Fibroblast of the aortic adventitia (primary cell): ENCODE measurements at places on chromosomes 16 and 17. TPM values are rescaled to one million over a fixed set of nuclear protein-coding genes. Genes with fewer than 3 reads are reported as not detected.
A peak's percentile ranks its signal among the peaks of the same experiment; 100 is the strongest.

DNA sequence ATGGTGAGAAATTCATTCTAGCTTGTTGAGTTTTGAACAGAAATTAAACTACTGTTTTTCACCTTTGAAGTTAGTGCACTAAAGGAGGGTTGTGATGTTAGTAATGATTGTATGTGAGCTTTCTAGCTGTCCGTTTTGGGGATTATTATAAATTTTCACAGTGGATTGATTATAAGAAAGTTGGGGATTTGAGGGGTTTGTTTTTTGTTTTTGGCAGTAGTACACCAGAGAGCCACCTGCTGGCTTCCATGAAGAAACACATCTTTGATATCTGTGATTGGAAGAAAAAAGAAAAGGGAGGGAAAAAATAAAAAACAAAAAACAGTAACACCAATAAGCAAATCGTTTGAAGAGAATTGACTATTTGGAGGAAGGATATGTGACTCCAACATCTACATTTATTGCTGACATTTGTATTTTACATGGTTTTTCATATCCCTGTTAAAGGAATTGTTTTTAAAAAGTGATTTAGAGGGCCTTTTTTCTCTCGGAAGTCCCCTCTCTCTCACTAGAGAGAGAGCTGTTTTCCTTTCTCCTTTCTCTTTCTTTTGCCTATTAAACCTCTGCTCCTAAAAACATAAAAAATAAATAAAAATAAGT lies 1469.5 kb upstream of the GOT2 start:
- DNase-seq = no peak

- no peak for DNase-seq
These were observed at the start of gene CLDN9 for GRCh38 chr16:3012828-3013420. Gene CLDN9, plus strand, starts transcription at chr16:3012923. Its CDS starts 440 bp downstream, at chr16:3013363.

- no peak for DNase-seq
These were observed 63.9 kb upstream of the RPH3AL start for GRCh38 chr17:416293-417206.

DNA sequence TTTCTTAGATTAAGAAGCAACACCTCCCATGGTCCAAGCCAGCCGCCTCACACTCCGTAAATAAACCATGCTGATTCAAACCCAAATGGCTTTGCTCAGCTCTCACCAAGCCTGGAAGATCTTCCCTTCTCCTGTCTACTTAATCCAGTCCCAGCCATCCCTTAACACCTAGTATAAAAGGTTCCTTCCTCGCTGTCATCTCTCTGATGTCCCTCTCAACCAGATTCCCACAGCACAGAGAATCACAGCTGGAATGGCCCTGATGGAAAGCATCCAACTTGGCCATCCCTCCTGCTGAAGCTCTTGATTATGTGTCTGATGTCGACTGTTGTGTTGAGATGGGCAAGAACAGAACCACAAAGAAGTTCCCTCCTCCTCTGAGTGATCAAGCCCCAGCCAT lies 50.6 kb upstream of the ADCY9 start:
- no peak for DNase-seq

- DNase-seq = no peak
These were observed 55.5 kb downstream of the RPH3AL start for GRCh38 chr17:296906-297690.

DNA sequence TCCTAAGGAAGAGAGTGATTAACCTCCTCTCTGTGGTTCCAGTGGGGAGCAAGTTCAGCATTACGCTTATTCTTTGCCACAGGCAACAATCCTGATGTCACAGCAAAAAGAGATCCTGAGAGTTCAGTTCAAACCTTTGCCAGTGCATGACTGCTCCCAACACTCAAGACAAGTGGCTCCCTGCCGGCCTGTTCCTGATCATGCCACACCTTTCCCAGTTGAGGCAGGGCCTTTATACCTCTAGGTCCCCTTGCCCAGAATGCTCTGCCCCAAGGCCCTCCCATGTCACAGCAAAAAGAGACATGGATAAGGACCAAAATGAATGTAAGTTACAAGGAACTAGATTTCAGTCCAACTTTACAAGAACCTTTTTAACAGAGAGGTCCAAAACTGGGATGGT lies 31.0 kb upstream of the ARHGAP23 start:
- DNase-seq = no peak

DNA sequence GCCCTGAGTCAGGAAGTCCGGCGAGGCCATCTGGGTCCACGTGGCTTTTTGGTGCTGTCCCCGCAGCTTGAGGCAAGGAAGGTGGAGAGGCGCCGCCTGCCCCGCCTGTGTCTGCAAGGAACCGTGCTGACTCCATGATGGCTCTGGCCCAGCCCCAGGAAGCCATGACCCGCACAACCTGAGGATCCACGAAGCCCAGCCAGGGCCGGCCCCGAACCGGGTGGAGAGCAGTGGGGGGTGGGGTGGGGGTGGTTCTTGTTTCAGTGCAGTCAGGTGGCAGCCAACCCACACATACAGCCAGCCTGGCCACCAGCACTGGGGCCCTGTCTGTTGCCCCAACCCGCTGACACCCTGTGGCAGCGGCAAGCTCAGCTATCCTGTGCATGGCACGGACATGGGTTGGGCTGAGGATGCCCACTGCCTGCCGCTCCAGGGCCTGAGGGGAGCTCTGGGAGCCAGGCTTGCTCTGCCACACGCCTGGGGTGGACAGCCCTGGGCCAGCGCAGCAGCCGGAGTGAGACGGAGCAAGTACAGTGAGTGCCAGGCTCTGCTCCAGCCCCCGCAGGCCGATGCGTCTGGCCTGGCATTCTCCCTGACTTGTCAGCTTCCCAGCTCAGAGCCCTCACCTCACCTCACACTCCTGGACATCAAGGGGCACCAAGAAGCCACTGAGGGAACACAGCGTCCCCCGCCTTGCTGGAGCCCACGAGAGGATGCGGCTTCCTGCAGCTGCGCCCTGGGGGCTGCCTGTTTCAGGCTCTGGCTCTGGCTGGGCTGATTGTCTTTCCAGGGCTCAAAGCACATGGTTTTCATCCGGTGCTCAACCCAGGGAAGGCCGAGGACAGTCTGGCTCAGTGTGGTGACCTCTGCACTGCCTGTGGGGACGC lies 68.8 kb downstream of the LMF1 start:
- no peak for DNase-seq

DNA sequence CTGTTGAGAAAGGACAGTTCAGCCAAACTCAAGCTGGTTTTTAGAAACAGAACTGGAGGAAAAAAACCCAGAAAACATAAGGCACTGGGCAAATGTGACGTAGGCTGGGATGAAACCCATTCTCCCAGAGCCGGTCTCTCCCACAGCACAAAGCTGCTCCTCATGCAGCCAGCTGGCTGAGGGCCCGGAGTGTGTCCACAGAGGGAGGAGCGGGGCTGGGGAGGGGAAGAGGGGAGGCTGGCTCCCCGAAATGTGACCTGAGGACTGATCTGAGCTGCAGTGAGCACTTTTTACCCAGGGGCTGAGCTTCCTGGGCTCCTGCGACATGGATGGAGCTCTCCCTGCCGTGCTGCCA lies 20.8 kb downstream of the FOXF1 start:
- DNase-seq = peak; percentile 56

Gene COG1
- 9.1 and 28.1 TPM in 2 replicates for total RNA-seq

- DNase-seq = peak; percentile 16
These were observed 33.2 kb downstream of the ACTG1 start for GRCh38 chr17:81479175-81480071.

DNA sequence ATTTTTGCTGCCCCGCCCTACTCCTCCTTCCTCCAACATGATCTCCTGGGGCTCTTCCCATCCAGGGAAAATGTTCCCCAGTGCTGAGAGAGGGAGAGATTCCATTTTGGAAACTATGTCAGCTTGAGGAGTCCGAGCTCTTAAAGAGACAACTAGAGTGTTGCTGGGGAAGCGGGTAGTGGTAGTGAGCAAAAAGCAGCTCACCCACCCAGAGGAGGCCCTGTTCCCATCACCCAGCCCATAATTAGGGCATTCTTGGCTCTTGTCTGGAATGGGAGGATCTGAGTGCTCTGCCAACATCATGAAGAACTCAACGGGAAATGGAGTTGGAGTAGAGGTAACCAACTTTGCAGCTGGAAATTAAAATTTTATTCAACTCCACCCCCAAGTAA lies 9.1 kb upstream of the MSL1 start:
- no peak for DNase-seq

DNA sequence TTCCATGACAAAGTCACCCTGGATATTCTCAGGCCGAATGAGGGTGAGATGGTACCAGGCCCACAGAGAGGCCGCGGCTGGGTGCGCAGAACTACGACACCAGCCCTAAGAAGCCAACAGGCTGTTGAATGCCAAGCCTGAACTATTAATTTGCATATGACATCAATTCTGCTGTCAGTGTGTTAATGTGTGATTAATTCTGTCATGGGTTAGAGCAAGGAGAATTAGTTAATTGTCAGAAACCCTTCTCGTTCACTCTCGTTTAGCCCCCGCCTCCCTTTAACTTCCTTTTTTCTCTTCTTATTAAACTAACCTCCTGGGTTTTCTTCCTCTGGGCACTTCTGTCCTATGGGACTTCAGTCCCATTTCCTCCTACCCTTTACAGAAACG lies 123.4 kb downstream of the ZFHX3 start:
- no peak for DNase-seq

GRCh38 chr17:45946841-45947256 lies 52.2 kb upstream of the STH start:
- DNase-seq = peak; percentile 59

- peak; percentile 56 for DNase-seq
These were observed 246.9 kb upstream of the KCNJ16 start for GRCh38 chr17:69828087-69828486.

Gene DHX40
- 57.2 and 68.5 TPM in 2 replicates for total RNA-seq

- no peak for DNase-seq
These were observed 74.7 kb downstream of the WIPI1 start for GRCh38 chr17:68382582-68383085.

DNA sequence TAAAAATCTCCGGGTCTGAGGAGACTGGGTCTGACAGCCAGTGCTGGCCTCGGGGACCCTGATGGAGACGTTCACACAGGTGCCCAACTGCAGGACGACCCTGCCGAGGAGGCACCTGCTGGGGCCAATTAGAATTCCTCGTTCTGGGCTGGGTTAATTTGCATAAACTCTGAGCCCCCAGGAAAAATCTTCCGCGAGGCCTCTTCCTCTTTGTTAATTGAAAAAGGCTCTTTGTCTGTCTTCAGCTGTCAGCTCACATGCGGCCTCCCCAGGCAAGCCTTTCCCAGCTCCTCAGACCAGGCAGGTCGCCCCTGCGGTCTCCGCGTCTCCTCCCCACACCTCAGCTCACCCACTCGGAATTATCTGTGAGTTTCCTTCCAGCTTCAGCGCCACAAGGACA lies 400.2 kb downstream of the SEC14L1 start:
- DNase-seq = no peak

Gene SP6
- total RNA-seq = 0.09 TPM in 1 of 2 replicates, not detected in the other

Gene EVI2A
- 9.9 and 11.0 TPM in 2 replicates for total RNA-seq

DNA sequence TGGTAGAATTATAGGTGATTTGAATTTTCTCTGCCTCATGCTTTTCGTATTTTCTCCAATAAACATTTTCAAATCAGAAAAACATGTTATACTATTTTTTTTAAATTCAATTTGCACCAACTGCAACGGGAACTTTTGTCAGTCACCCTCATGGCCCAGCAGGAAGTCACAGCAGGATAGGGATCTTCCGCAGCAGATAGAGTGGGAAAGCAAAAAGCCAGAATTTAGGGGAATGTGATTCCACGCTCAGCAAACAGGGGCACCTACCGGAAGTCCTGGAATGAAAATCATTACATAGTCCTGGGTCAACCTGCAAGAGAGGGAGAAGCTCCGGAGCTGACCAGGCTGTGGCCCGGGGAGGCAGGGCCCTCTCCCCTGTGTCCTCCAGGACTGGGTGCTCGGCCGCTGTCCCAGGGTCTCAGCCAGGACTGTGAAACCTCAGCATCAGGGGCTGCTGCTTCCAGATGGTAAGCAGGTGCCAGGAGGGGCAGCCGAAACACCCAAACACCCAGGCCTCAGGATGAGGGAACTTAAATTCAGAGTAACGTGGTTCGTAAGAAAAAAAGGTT lies 3.9 kb downstream of the SLC47A2 start:
- DNase-seq = no peak
